Body of pancreas (tissue), 4 donors: ENCODE measurements at places on chromosomes 5 and 9. TPM values are rescaled to one million over a fixed set of nuclear protein-coding genes. Genes with fewer than 3 reads are reported as not detected.

RAPGEF6 gene
- 8.6 TPM for total RNA-seq

- H3K36me3 ChIP-seq, result no peaks in the 10 kb centered on the region
- DNase-seq, result no peak
- no peaks in the 10 kb centered on the region for H3K27me3 ChIP-seq
- no peak overlapping the region for H3K4me3 ChIP-seq
- no peaks in the 10 kb centered on the region for H3K4me1 ChIP-seq
- no peak overlapping the region for H3K27ac ChIP-seq
Measured at GRCh38 chr5:123844873-123845272, 332.9 kb downstream of the CSNK1G3 start.

DNA sequence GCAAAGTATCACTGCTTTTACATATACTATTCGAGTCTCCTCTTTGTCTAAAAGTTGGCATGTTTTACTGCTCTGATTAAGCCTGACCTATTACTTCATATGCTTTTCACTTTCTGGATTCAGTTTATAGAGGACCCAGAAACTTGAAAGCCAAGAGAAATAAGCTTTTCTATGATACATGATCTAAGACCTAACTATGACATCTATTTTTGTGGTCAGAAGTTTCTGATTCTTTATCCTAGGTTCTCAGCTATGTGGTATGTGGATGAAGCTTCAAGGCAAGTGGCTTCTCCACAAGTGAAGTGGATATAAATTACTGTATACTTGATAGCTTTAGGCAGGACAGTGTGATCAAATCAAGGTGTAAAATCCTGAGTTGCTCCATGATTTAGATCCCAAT is 6.3 kb downstream of the EDIL3 start:
- H3K4me1 ChIP-seq, result peaks cover 15% of the 10 kb centered on the region
- no peak overlapping the region for H3K27ac ChIP-seq
- H3K4me3 ChIP-seq, result no peak overlapping the region
- no peaks in the 10 kb centered on the region for H3K36me3 ChIP-seq
- no peaks in the 10 kb centered on the region for H3K27me3 ChIP-seq

DNA sequence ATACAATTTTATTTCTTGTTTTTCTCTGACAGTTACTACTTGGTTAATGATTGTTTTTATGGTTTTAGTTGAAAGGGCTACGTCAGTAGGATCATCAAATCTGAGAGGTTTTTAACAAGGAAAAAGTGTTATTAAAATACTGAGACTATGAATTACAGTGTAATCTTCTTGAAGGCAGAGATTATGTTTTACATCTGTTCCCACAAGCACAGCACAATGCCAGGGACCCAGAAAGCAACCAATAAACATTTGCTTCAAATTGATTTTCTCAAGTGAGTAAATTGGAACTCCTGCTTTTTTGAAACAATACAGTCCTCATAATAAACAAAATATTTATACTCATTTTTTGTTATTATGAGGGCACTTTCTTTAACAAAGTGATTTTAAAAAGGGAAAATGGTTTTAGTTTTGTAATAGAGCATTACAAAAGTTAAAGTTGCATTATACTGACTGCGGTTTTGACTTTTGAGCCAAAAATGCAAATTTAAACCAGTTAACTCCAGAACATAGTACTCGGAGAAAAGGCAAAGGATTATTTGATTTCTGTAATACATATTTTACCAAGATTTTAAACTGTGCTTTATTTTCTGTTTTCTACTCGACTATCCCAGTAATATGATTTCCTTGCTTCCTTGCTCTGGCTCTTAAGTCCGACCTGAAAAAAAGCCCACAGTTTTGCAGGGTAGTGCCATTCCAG is 176.9 kb downstream of the GDNF start:
- DNase-seq, result no peak
- peaks cover 16% of the 10 kb centered on the region for H3K4me1 ChIP-seq
- H3K36me3 ChIP-seq, result no peaks in the 10 kb centered on the region
- H3K4me3 ChIP-seq, result no peak overlapping the region

- H3K36me3 ChIP-seq, result no peaks in the 10 kb centered on the region
- H3K4me3 ChIP-seq, result no peak overlapping the region
- DNase-seq, result no peak
- H3K27me3 ChIP-seq, result no peaks in the 10 kb centered on the region
- no peak overlapping the region for H3K27ac ChIP-seq
Measured at GRCh38 chr9:100167915-100168654, 69.0 kb downstream of the INVS start.

DNA sequence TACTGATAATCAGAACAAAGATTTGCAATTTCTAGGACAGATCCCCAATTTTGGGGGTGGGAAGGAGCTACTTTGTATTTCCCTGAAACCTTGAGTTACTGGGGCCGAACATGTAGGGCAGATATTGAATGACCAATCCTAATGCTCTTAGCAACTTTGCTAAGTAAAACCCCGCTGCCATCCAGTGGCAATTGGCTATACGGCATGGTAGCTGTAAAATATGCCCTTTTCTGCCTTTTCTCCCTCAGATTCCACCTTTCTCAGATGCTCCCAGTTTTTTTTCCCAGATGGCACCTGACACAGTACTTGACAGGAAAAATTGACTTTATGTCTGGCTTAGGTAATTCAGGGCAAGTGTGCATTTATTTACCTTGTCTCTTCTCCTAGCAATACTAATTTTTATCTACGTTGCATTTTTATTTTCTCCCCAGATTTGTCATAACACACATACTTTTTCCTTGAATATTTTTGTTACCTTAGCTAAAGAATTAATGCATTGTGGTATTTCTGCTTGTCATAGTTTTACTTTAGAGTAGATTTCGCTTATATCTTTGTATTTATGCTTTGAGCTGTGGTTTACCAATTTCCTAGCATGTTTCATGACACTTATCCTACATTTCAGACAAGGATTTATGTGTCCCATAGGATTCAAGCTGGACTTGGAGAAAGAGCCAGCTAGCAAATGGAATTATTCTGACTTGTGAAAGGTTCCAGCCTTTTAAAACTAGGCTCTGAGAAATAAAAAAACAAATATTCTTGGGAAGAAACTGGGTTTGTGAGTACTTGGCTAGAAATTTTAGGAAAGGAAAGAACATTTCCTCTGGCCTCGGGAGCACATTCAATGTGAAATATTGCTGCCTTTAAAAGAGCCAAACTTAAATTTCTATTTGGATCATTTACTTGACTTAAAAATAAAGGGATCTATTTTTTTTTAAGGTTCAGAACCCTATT is 37.4 kb downstream of the PIK3R1 start:
- H3K27me3 ChIP-seq, result no peaks in the 10 kb centered on the region
- peak; percentile 60 for DNase-seq
- H3K4me3 ChIP-seq, result no peak overlapping the region
- H3K27ac ChIP-seq, result no peak overlapping the region
- no peaks in the 10 kb centered on the region for H3K36me3 ChIP-seq

GRCh38 chr9:4223312-4223833 is 76.5 kb downstream of the GLIS3 start:
- no peaks in the 10 kb centered on the region for H3K27me3 ChIP-seq
- no peak for DNase-seq
- no peaks in the 10 kb centered on the region for H3K36me3 ChIP-seq
- no peak overlapping the region for H3K4me3 ChIP-seq
- no peaks in the 10 kb centered on the region for H3K4me1 ChIP-seq

GRCh38 chr9:113179839-113180238 is 29.0 kb downstream of the SLC31A2 start:
- no peak for DNase-seq
- no peaks in the 10 kb centered on the region for H3K4me1 ChIP-seq
- H3K27me3 ChIP-seq, result no peaks in the 10 kb centered on the region
- no peak overlapping the region for H3K27ac ChIP-seq
